ENCODE measurements at places on chromosomes 6 and 20.

GRCh38 chr6:134240665-134241431 is 77.1 kb downstream of the SGK1 start:
- no peak for DNase-seq

GRCh38 chr6:79421707-79422484 is 115.3 kb downstream of the LCA5 start:
- DNase-seq = no peak

- peak; percentile 58 for DNase-seq
Observed at GRCh38 chr6:149723771-149724417, 6.0 kb upstream of the LATS1 start.

DNA sequence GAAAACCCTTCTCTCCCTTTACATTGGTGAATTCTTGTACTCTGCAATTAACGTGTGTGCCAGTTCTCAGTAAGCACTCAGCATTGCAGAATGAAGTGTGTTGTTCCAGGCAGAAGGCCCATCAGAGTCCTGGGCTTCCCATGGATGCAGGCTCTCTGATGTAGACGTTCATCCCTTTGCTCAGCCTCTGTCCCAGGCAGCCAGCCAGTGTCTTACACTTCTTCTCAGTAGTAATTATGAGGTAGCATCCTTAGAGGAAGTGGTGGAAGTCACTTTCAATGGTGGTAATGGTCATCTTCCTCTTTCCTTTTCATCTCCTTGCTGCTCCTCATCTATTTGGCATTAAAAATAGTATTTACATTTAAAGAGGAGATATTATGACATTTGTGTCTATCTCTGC is 66.7 kb upstream of the FYN start:
- no peak for DNase-seq

DNA sequence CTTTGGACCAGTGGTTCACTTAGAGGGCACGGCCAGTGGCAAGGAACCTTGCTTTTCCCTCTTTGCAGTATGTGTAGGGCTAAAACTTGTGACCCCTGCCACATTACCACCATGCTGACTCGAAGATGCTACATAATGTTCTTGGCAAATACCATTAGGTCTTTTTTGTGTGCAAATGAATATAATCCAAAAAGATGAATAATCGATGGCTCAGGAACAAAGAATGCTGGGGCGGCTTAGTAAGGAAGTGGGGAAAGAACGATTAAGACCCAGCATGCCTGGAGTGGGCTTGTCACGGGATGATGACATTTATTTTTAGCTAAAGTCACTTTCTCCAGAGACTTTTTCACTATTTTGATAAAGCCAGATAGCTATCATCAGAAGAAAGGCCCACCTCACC is 23.1 kb downstream of the CMTR1 start:
- no peak for DNase-seq

- no peak for DNase-seq
Observed at GRCh38 chr6:28408076-28408802, 8.7 kb upstream of the ZSCAN12 start.

- peak; percentile 71 for DNase-seq
Observed at GRCh38 chr6:136607932-136608772, 57.9 kb upstream of the MAP7 start.

DNA sequence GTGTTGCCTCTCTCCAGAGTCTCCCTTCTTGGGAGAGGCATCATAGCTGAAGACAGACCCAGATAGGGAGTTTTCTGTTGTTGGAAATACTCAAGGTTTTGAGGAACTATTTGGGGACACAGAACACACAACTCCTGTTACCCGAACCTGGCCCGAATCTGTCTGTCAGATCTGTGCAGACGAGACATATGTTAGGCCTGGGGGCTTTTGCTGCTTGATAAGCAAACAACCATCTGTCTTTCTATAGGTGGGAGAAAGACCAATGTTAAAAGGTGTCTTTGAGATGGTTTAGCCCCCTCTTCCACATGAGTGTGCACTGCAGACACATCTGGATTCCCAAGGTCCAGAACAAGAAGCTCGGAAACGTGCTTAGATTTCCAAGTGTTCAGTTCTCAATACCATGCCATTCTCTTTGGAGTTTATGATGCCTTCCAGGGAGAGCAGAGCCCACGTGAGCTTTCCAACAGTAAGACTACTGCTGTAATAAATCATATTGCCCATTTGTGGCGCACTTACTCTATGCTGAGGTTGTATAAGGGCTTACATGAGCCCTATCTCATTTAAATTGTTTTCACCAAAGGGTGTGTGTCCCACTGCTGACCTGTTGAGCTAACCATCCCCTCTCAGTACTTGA is 3.8 kb upstream of the STX16 start:
- no peak for DNase-seq

DNA sequence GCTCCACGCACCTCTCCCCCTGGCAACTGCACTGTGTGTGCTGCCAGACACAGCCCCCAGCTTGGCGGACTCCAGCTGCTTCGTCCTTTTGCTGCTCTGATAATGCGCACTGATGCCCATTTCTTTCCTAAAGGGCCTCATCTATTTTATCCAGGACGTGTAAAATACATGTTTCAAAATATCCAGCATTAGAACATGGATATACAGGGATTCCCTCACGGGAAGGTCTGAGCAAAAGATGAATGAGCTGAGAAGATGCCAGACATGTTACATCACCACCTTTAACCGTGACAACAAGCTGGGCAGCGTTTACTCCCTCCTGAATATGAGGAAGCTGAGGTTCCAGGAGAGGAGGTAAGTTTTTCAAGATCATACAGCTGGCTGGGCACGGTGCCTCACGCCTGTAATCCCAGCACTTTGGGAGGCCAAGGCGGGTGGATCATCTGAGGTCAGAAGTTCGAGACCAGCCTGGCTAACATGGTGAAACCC is 32.8 kb downstream of the TNXB start:
- DNase-seq = no peak

- DNase-seq = no peak
Observed at GRCh38 chr6:170205534-170206316, 85.2 kb downstream of the DLL1 start.

- DNase-seq = no peak
Observed at GRCh38 chr6:136063096-136063495, 187.0 kb downstream of the MTFR2 start.

- DNase-seq = no peak
Observed at GRCh38 chr6:19731282-19731681, 105.9 kb upstream of the ID4 start.

- no peak for DNase-seq
Observed at GRCh38 chr20:50313522-50313820, 122.8 kb downstream of the CEBPB start.

DNA sequence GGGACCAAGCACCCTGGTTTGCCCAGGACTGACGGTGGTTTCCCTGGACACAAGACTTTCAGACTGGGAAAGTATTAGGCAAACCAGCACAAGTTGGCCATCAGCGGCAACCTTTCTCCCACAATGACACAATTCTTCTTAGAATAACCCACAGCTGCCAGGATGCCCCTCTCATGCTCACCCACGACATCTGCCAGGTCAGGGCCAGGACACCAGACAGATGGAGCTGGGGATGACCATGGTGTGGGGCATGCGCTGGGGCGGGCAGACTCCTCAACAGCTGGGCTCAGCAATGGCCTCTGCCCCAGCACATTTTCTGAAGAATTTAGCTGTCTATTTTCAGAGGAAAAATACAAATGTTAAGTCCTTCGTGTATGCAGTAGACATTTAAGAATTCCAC is 226.4 kb downstream of the FNDC1 start:
- DNase-seq = no peak

DNA sequence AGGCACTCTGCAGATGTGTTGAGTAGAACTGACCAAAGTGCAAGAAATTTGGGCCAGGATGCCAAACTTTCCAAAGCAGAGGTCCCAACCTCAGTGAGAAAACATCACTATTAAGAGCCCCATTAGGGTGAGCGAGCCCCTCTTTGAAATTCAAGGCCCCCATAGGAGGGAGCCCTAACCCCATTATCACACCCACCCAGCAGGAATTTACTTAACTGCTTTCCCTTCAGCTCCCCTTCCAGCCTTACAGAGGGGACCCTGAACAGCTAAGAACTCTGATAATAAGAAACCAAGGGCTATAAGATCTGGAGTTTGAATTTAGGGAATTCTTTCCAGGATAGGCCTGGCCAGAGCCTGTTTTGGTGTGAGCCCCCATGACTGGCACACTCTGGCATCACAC is 130.6 kb downstream of the NFATC2 start:
- peak; percentile 28 for DNase-seq
